ENCODE measurements at places on chromosomes 3 and 15. TPM values are rescaled to one million over a fixed set of nuclear protein-coding genes. Genes with fewer than 3 reads are reported as not detected.

DNA sequence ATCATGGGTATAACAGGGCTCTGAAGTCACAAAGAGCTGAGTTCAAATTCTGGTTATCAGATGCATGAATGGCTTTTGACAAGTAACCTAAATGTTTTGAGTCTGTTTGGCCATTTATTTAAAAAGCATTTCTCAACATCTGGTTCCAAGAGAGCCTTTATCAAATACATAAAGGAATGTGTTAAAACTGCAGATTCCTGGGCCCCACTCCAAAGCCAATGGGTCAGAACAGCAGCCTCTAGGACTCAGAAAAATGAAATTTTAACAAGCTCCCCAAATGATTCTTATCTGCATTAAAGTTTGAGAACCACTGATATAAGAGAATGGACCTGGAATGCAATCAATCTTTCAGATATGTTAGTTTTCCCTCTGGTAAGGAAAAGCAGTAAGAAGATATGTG, 3.4 kb downstream of the B4GALT4 start:
- DNase-seq = no peak

CILP gene
- 166 TPM for total RNA-seq

MITF gene
- total RNA-seq = 81.5 TPM

DNA sequence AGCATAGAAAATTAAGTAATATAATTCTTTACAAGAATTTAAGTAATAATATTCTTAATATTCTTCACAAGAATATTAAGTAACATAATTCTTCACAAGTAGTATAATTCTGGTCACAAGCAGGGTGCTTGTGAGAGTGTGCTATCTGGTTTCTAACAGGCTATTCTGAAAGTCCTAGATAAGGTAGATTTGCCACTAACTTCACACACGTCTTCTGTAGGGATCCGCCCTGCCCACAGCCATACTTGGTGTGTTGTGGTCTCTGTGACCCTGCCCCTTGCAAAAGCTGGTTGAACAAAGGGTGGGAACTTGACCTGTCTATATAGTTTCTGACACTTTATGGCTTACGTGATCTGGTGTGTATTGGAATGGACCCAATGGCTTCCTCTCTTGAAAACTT, 253.4 kb upstream of the MDFIC2 start:
- DNase-seq = no peak

DNA sequence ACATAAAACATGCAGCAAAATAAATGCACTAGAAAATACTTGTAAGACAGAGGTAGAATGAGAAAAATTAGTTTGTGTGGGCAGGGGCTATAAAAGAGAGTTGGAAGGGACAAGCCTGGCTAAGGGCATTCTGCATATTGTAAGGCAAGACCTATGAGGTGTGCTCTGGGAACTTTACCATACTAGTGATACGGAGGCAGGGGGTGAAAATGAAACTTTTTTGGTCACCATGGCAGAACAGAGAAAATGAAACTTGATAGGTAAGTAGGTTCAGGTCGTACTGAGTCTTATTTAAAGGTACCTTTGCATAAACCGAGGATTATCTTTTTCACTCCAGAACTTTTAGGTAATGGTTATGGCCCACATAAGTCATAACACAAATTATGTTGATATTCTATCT, 74.7 kb upstream of the ACKR4 start:
- DNase-seq = no peak

Measured in esophagus muscularis mucosa (tissue), 4 donors.